ENCODE measurements at places on chromosomes 2 and 18.

- peak; percentile 77 for DNase-seq
These were observed 1.7 kb downstream of the CXCR4 start for GRCh38 chr2:136116151-136116812.

DNA sequence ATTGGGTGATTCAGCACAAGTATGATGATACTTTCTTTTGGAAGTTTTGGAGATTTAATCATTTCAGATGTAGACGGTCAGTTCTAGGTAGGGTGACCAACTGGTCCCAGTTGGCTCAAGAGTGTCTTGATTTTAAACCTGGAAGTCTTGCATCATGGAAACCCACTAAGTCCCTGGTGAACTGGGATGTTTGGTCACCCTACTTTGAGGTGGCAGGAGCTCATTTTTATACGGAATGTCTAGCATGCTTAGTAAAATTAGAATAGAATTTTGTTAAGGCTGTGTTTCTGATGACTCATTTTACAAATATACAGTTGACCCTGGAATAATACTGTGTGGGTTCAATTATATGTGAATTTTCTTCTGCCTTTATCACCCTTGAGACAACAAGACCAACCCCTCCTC lies 61.5 kb upstream of the DOCK10 start:
- no peak for DNase-seq

GRCh38 chr2:207617011-207617671 lies 8.1 kb downstream of the METTL21A start:
- DNase-seq: no peak

GRCh38 chr2:99605036-99605435 lies 115.2 kb upstream of the REV1 start:
- DNase-seq: no peak

- no peak for DNase-seq
These were observed 76.6 kb upstream of the ZNF516 start for GRCh38 chr18:76571689-76572088.

- no peak for DNase-seq
These were observed 15.0 kb downstream of the GLI2 start for GRCh38 chr2:120750488-120751210.

DNA sequence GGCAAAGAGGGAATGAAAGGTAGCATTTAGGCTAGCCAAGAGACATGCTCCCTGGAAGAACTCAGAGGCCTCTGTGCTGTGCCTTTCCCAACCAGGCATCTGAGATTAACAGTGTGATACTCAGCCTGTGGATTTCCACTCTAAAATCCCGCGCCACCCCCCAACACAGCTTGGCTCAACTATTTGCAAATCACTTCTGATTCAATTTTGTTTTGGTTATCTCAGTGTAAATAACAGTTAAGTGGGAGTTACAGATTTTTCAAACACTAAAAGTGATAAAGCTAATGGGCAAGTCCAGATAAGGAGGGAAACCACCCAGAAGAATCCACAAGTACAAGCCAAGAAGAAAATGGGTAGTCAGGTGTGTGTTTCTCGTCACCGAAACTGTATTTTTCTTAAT lies 1.4 kb upstream of the NRP2 start:
- DNase-seq: no peak

- no peak for DNase-seq
These were observed 38.7 kb downstream of the MAP4K4 start for GRCh38 chr2:101736233-101736632.

- DNase-seq: no peak
These were observed 70.9 kb downstream of the AAK1 start for GRCh38 chr2:69572641-69573040.

DNA sequence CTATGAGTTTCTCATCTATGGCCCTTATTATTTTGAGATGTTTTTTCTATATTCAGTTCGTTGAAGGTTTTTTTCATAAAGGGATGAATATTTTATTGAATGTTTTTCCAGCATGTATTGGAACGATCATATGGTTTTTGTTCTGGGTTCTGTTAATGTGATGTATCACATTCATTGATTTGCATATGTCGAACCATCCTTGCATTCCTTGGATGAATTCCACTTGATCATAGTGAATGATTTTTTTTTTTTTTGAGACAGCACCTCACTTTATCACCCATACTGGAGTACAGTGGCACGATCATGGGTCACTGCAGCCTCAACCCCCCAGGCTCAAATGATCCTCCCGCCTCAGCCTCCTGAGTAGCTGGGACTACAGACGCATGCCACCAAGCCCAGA lies 5.5 kb upstream of the NEMP2 start:
- DNase-seq: no peak

DNA sequence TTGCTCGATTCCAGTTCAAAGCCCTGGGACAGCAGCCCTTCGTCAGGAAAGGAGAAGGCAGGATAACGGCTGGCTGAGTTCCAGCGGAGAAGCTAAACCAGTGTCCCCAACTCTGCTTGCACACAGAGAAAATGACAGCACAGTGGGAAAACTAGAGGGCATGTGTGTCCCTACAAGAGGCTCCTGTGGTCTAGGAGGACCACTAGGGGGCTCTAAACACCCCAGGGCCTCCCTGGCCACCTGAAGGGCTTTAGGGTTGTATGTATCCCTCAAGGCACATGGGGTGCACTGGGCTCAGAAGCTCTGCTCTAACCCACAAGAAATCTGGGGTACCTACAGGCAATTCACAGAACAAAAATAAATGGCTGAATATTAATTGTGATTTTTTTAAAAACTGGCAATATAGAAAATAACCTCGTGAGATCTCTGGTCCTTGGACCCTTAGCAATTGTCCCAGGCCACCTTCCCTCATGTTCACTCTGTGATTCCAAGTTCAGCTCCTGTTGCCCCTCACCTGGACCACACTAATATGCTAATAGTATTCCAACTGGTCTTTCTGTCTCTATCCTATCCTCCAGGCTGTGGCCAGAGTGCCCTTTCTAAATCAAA lies 17.5 kb downstream of the STAT1 start:
- no peak for DNase-seq

DNA sequence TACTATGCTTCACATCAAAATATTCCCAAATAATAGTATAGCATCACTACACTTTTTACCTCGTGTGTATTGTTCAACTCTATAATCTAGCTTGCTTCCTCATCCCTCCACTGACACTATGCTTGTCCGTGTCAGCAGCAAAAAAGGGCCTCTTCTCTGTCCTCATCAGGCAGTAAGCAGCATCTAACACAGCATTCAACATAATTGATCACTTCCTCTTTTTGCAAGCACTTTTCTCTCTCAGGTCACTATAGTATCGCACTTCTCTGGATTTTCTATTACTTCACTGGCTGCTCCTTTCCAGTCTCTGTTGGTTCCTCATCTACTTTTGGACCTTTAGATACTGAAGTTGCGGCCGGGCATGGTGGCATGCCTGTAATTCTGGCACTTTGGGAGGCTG lies 64.9 kb upstream of the ZSWIM2 start:
- DNase-seq: no peak

- no peak for DNase-seq
These were observed 3.7 kb upstream of the IL1RN start for GRCh38 chr2:113123726-113124125.

GRCh38 chr18:45926085-45926484 lies 41.0 kb downstream of the EPG5 start:
- no peak for DNase-seq

DNA sequence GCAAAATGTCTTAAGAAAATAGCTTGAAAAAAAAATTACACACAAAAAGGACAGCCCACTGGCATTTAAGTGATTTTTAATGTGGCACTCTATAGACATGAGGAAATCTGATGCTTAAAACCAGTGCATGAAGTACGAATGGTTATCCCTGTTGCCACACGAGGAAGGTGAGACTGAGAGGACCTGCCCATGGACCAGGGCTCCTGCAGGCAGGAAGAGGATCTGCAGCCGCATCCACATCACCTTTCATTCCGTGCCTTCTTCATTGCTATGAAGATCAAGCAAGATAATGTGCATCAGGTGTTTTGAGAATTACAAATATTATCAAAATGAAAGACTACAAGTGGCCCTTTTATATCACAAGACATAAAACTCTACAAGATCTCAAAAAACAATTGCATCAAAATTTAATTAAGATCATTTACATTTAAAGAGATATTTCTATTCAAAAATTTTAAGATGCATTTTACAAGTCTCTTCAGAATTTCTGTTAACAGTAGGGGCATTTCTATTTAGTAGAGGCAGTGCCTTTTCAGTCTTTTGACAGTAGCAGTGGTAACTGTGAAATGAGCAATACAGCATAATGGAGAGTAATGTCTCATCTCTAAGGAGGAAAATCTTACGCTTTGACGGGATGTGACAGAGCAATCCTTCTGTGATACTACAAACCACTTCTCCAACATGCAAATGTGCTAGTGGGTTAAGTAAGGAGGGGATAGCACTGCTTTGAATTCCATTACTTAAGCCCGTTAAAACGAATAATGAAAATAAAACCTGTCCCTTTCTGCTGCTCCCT lies 83.4 kb downstream of the SLC5A7 start:
- DNase-seq: no peak

DNA sequence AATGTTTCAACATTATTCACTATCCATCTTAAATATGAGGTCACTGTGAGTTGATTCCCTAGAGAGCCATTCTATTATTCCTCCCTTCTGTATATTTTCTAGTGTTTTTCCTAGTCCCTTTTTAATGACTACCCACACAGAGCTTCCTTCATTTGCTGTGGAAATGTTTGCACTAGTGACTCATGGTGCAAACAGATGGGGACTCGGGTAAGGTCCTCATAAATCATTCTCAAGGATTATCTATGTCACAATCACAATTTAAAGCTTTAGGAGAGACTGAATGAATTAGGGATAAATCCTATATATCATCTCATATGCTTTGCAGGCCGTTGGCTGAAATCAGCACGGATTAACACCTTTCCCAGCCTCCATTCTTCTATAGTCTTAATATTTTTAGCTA lies 159.6 kb downstream of the DCC start:
- no peak for DNase-seq

- DNase-seq: no peak
These were observed 18.8 kb downstream of the ZNF385B start for GRCh38 chr2:179842498-179843153.

GRCh38 chr2:85409845-85410583 lies at the start of gene CAPG:
Gene CAPG (minus strand): TSS chr2:85410366. CDS start chr2:85402145, 8,221 bp downstream.
- no peak for DNase-seq

DNA sequence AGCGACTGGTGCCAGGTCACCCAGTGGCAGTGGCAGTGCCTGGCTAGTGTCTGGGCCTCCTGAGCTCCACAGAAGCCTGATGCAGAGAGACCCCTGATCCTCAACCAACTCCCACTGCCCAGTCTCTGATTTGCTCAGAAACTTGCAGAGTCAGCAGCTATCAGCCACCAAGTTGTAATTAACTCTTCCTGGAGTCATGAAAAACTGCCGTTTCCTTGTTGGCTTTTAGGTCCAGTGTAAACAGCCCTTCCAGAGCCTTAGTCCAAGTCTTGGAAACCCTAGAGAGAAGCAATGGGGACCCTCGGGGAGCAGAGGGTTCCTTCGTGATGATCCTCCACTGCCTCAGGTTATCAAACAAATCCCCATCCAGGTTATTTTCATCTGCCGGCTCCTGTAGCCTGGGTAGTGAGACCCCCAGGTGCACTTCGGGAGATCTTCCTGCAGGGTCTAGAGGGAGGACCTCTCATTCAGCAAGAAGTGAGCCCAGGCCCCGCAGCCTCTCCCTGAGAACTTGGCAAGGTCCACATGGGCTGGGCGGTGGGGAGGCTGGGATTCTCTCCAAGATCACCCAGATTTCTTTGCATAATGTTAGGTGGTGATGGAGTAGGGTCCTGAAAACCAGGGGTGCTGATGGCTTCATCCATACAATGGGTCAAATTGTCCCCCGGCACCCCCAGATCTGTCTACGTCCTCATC lies 137.7 kb upstream of the HDAC4 start:
- DNase-seq: no peak

- no peak for DNase-seq
These were observed 34.9 kb upstream of the RNF138 start for GRCh38 chr18:32056613-32057358.

DNA sequence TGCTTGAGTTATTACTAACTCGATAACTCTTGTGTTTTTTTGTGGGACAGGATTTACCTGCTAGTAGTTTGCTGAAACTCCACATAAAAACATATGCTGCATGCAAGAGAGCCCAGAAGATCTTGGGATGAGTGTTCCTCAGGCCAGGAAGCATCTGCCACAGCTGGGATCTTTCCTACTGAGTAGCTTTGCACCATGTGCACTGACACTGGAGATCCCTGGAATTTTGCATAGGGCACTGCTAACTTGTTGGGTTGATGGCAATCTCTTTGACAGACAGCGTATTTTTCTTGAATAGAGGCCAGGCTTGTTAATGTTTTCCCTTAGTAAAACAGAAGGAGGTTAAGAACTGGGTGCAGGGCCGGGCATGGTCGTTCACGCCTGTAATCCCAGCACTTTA lies 808 bp upstream of the SERPINB11 start:
- DNase-seq: no peak

DNA sequence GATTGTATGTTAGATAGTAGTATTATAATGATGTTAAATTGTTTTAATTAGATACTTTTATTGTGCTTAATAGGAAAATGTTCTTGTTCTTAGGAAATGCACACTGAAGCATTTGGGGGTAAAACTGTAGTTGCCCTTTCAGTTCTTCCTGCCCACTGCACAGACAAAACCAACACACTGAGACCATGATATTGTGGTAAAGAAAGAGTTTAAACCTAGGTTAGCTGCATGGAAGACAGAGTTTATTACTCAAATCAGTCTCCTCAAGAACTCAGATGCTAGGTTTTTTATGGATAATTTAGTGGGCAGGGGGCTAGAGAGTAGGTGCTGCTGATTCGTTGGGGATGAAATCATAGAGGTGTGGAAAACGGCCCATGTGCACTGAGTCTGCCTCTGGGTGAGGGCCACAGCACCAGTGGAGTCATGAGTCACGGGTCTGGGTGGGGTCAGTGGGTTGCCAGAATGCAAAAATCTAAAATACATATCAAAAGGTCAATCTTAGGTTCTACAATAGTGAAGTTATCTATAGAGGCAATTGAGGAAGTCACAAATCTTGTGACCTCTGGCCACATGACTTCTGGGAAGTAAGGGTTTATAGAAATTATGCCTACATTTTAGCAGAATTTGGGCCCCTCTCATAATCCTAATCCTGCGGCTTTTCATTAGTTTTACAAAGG lies 283.4 kb upstream of the FBXO11 start:
- DNase-seq: no peak

DNA sequence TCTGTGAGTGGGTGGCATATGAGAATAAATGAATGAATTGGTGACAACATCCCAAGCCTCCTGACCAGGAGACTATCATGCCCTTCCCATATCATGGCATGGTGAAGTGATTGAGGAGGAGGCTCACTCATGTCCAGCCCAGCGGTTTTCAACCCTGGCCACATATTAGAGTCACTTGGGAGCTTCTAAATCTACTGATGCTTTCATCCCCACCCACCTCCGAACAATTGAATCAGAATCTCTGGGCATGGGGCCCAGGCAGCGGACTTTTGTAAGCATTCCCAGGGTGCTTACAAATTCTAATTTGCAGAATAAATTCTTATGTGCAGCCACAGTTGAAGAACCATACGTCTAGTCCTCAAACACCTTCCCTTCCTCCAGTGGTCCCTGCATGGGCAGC lies 81.7 kb upstream of the SEC11C start:
- DNase-seq: no peak
